ENCODE measurements at places on chromosomes 4 and X.

DNA sequence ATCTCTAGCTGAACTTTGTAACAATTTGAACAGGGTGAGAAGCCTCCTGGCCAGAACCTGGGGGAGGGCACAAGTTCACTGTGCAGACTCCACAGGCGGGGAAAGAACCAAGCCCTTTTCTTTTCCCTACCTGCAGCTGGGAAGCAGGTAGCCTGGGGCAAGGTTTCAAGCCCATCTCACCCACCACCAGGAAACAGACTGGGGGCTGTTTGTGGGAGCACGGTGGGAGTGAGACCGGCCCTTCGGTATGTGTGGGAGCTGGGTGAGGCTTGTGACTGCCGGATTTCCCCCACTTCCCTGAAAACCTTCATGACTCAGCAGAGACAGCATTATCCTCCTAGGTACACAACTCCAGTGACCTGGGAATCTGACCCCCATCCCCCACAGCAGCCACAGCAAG, 211.7 kb downstream of the ZNF674 start:
- DNase-seq: no peak

- DNase-seq: no peak
Measured at GRCh38 chrX:154051201-154051810, 31.6 kb upstream of the IRAK1 start.

DNA sequence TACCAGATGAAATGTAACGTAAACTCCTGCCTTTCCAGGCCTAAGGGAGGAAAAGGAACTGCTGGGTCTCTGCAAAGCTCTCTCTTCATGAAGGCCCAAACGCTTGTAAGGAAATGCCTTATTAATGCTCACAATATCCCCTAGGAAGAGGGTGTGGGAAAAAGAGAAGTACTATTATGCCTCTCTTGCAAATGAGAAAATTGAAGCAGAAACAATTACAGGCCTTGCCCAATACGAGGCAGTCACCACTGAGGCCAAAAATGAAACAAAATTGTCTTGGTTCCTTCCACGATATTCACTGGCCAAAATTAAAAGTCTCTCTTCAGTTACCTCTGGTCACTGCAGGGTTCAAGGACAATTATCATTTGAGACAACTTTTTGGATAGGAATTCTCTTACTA, 3.2 kb downstream of the SCARB2 start:
- DNase-seq: no peak

DNA sequence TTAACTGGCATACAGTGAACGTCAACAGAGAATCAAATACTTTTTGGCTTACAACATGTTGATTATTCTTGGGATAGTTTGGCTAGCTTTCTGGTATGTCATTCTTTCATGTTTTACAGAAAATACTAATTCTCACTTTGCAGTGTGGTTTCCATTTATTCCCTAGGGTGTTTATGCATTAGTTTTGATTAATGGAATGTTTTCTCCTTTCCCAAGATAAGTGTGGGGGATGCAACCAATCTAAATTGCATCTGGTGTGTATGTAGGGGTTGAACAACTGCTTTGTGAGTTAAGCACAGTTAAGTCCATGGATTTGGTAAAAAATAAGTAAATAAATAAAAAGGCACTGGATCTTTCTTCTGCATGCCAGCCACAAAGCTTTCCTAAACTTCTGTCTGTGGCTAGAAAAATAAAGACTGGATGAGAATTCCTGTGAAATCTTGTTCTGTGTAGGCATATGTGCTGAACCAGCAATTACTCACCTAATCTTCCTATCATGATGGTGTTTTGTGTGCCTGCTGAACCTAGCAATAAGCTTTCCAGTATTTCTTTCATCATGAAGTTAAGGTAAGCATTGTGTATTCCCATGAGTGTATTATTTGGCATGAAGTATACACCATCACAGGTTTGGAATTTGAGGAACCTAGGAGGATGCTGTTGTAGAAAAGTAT, 50.6 kb upstream of the TENM3 start:
- no peak for DNase-seq

GRCh38 chr4:106718548-106718947, 317.6 kb downstream of the DKK2 start:
- DNase-seq: no peak

DNA sequence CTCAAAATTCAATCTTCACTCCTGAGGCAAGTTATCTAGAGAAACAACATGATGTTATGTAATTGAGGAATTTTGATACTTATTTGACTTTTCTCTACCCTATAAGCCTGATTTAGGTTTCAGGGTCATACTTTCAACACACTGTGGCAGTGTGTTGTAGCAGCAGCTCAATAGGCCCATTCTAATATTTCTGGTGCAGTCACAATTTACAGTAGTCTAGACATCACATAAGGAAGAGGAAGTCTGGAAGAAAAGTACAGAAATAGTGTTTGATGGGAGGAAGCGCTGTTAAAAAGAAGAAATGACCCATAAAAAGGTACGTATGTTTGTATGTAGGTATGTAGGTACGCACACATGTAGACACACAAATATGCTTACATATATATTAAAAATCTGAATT, 194.3 kb downstream of the ARHGAP24 start:
- no peak for DNase-seq

- DNase-seq: no peak
Measured at GRCh38 chrX:115958687-115959359, 211.7 kb upstream of the AGTR2 start.
